RPMI7951 (cell line): ENCODE measurements at places on chromosomes 13 and 19. TPM values are rescaled to one million over a fixed set of nuclear protein-coding genes. Genes with fewer than 3 reads are reported as not detected.

The RFPL4AL1 gene
- 0.20 TPM in 1 of 2 replicates, not detected in the other for total RNA-seq

The HOMER3 gene
- total RNA-seq = 53.2 and 74.2 TPM in 2 replicates

The RAB4B gene
- total RNA-seq = 19.6 and 23.0 TPM in 2 replicates

The ZFP30 gene
- total RNA-seq = 12.4 and 21.8 TPM in 2 replicates

The CACNA1A gene
- 0.12 and 0.49 TPM in 2 replicates for total RNA-seq

The ZSCAN1 gene
- total RNA-seq = not detected in 2 replicates

The SIAH3 gene
- total RNA-seq = not detected in 2 replicates

The CRB3 gene
- total RNA-seq = not detected in 2 replicates

The GTPBP3 gene
- 15.4 and 17.7 TPM in 2 replicates for total RNA-seq

The PRODH2 gene
- not detected in 2 replicates for total RNA-seq

The CEBPG gene
- total RNA-seq = 15.0 and 15.6 TPM in 2 replicates

- DNase-seq = peak; percentile 74
Measured at GRCh38 chr13:25574437-25575411, 202.9 kb downstream of the ATP8A2 start.

- no peak for DNase-seq
Measured at GRCh38 chr13:76828316-76828741, 57.9 kb downstream of the KCTD12 start.

DNA sequence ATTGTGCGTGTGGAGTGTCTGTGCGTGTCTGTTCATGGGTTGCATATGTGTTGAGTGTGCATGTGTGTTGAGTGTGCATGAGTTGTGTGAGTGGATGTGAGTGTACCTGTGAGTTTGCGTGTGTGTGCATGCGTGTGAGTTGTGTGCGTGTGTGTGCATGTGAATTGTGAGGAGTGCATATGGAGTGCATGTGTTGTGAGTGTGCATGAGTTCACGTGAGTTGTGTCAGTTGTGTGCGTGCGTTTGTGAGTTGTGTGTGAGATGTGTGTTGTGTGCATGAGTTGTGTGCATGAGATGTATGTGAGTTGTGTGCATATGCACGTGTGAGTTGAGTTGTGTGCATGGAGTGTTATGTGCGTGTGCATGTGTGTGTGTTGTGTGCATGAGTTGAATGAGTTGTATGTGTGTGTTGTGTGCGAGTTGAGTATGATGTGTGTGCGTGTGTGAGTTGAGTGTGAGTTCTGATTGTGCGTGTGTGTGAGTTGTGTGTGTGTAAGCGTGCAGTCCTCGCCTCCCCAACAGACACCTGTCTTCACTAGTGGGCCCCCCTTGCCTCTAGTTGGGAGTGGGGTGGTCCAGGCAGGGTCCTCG, 29.3 kb downstream of the TFDP1 start:
- no peak for DNase-seq

DNA sequence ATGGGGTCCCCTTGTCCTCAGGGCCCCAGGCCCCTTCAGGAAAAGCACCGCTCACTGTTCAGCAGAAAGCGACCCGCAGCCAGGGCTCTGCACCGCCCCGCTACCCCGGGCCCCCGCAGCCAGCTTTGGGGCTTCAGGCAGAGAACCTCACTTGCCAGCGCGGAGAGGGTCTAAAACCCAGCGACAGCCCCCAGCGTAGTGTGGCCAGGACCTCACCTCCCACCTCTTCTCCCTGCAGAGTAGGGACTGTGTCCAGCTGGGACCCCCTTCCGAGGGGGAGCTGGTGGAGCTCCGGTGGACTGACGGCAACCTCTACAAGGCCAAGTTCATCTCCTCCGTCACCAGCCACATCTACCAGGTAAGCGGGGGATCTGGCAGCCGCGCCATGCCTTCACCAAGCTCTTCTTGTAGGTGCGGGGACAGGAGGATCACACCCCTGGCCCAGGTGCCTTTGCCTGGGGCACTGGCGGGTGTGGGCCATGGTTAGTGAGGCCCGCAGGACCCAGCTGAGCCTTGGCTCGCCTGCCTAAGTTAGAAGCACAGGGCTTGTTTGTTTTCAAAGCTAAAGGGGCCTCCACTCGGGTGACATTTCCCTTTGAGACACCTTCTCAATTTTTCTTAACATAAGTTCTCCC, 175.7 kb downstream of the KDM4B start:
- no peak for DNase-seq

- no peak for DNase-seq
Measured at GRCh38 chr13:43139211-43139610, 115.8 kb downstream of the DNAJC15 start.

- DNase-seq = no peak
Measured at GRCh38 chr13:99992949-99993351, 11.4 kb downstream of the ZIC2 start.

DNA sequence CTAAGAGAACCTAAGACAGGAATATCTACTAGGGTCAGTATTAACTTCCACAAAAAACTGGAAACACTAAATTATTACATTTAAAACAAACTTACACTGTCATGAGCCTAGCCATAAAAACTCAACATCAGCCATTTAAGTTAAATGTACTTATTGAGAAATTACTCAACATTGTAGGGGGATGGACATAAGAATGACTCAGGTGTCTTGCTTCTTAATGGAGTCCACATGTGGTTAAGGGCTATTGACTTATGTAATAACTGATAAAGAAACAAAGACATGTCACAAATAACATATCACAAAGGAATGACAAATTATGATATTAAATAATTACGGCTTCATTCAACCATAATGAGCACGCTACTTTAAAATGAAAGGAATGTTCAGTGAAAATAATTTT, 36.2 kb downstream of the CLDN10 start:
- peak; percentile 3 for DNase-seq

- DNase-seq = no peak
Measured at GRCh38 chr13:98208606-98209005, 31.5 kb upstream of the RNF113B start.

DNA sequence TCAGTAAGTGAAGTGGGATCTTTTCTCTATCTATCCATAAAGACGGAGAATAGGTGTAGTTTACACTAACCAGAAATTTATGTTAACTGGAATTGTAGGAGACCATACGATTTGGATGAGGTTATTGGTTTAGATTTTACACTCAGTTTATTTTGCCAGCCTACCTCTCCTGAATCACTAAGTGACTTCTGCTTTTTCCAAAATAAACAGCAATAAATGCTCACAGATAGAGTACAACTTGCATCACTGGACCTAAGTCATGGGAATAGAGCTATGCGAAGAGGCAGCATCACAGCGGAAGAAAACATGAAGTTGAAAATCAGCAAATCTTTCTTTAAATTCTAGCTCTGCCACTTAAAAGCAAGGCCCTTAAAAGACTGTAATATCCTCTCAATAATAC, 781.0 kb downstream of the LIG4 start:
- no peak for DNase-seq

- DNase-seq = peak; percentile 40
Measured at GRCh38 chr19:38409631-38410133, 6.8 kb downstream of the FAM98C start.

DNA sequence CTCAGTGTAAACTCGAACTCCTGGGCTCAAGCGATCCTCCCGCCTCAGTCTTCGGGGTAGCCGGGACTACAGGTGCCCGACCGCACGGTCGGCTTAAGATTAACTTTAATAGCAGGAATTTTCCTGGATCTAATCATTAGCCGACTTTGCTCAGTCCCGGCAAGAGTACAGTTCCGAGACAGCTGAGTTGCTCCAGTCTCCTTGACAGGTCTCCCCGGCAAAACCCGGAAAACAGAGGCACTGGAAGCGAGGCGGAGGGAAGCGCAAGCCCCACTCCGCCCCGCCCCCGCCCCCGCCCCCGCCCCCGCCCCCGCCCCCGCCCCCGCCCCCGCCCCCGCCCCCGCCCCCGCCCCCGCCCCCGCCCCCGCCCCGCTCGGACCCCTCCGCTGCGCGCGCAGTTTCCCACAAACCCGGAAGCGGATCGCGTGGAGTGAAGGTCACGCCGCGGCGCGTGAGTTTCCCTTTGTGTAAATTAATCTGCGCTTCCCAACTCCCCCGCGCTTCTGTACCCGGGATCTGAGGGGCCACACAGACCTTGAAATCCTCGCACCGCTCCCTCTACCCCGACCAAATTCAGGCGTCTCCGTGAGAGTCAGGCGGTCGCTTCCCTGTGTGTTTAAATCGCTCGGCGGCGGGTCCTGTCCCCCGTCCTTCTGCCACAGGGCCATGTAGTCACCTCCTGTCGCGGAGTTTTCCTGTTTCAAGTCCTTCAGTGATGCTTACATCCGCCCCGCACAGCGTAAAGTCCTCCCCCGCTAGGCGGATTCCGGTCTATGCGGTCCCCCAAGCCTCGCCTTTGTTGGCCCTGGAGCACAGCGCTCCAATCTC, at the start of gene ZNF480:
ZNF480 (plus strand) TSS at position 397 of the 828 bp plus-strand sequence. CDS start 3,244 bp downstream, outside the sequence.
- DNase-seq = peak; percentile 82
